ENCODE measurements at places on chromosomes 4 and X.

- no peak for DNase-seq
Observed at GRCh38 chr4:162871990-162872389, 294.7 kb downstream of the NAF1 start.

DNA sequence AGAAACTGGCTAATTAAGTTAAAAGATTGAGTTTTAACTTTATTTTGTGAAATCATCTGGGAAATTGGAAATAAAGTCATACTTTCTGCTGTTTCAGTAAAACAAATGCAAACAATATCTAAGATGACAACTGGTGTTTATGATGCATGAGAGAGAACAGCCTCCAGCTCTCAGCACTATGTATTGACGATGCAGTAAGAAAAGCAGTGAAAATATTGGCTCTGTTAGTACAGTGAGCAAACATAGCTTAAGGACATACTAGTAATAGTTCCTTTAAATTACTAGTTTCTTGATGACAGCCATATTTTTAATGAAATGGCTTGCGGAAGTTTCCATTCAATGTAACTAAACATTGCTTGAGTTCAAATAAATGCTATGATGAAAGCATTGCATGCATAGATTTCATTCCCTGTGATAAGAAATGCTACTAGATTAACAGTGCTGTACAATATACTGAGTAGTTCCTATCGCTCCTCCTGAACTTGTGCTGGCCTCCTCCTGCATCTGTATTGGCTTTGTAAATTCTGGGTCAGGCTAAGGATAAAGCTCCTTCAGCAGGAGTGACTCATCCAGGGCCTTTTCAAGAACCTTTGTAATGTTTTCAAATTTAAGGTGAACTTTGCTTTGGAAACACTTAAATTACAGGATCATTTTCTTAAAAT lies 11.6 kb downstream of the ARHGAP24 start:
- no peak for DNase-seq

DNA sequence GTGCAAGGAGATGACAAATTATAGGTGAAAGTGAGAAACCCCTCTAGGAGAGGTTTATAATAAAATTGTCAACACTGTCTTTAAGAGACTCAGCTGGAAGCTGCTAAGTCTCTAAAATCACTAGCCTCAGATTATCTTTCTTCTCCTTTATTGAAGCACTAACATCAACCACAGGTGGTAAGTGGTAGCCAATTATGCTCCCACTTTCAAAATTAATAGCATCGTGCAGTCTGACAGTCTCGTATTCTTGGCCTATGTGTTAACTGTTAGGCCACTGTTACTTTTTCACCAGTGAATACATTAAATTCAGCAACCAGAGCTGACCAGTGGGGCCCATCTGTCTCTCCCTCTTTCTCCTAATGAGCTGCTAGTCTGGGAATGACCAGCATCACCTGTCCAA lies 674.1 kb downstream of the RAPGEF2 start:
- no peak for DNase-seq

- DNase-seq: no peak
Observed at GRCh38 chrX:12789976-12790375, 1.2 kb upstream of the PRPS2 start.

- DNase-seq: no peak
Observed at GRCh38 chrX:119194621-119195020, 41.5 kb upstream of the PGRMC1 start.

DNA sequence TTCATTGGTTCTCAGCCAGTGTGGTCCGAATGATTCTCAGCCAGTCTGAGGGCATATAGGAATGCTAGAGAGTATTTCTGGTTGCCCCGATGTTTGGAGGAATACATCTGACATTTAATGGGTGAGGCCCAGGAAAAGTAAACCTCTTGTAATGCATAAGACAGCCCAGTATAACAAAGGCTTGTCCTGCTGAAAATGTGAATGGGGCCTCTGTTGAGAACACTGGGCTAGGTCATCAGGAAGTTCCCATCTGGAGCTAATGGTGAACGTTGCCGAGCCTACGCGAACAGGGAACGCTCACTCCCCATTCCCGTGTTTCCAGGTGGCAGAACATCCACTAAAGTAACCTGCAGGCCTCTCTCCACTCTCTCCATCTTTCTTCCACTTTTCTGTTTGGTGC lies 132.0 kb upstream of the CLNK start:
- no peak for DNase-seq

DNA sequence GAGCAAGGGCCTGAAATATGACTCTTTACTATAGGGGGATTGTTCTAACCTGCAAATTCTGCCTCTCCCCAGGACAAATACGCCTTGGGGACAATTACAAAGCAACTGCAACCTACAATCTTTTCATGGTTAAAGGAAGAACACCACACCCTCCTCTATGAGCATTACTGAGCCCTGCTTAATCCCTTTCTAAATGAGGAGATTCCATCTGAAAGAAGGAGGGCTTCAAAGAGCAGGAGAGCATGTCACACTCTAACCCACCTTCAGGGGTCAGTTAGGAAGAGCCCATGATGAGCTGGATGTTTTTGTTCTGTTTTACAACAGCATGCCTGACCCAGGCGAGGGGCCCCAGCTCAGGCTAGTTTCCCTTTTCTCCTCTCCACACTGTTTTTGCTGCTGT lies 134.0 kb upstream of the ANXA3 start:
- no peak for DNase-seq

GRCh38 chr4:2434420-2434819 lies 15.7 kb downstream of the CFAP99 start:
- no peak for DNase-seq

GRCh38 chr4:1049591-1049905 lies 38.1 kb downstream of the FGFRL1 start:
- DNase-seq: no peak

- DNase-seq: no peak
Observed at GRCh38 chrX:12989461-12989860, 14.6 kb downstream of the TMSB4X start.

DNA sequence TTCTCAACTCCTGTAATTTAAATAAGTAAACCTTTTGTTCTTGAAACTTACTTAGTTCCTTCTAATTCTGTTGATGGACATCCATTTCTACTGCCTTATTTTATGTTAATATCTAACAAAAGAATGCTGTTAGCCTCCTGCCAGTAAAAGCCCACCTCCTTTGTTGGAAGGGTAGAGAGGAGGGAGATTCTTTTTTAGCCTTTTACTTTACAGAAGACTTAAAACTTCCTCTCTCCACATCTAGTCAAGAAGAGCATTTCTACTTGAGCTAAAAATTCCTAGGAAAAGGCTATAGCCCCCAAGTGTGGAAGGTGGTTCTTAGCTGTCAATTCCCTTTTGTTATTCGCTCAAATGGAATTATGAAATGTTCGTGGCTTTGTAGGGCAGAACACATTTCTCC lies 118.7 kb downstream of the ZIC3 start:
- DNase-seq: no peak

- no peak for DNase-seq
Observed at GRCh38 chr4:112894951-112895350, 154.5 kb upstream of the ANK2 start.

DNA sequence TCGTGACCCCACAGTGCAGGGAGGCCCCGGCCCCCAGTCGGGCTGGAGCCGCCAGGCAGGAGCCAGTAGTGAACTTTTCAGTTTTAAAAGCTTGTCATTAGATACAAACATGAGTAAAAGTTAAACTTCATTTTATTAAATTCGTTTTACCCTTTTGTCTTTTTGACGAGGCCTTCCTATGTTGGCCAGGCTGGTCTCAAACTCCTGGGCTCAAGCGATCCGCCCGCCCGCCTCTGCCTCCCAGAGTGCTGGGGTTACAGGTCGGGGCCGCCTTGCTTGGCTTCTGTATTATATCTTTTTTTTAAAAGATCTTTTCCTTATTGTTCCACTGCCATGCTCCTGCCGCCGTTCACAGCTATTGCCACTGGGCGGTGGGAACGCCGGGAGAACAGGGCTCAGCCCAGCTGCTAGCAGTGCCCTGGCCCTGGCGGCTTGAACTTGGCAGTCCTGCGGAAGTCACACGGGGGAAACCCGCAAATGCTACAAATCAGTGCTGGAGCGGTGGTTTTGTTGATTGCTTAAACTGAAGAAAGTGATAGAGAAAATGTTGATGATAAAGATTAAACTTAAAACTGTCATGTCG lies 968 bp upstream of the NELFA start:
- peak; percentile 48 for DNase-seq

- no peak for DNase-seq
Observed at GRCh38 chrX:72114306-72114705, 17.4 kb downstream of the RTL5 start.

- DNase-seq: no peak
Observed at GRCh38 chrX:69299285-69299684, 134.0 kb upstream of the PJA1 start.

DNA sequence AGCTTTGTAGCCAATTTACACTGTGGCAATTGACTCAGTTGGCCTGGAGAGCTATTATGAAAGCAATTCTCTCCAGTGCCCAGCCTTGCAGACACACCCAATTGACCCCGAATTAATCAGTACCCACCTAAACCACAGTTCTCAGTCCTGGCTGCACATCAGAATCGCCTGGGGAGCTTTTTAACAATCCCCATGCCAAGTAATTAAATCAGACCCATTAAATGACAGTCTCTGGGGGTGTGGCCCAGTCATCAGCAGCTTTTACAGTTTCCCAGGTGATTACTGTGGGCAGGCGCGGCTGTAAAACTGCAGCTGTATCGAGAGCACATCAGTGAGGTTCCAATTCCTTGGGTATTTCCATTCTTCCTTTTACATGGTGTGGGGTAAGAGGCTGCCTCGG lies 460.9 kb upstream of the FAT1 start:
- no peak for DNase-seq

DNA sequence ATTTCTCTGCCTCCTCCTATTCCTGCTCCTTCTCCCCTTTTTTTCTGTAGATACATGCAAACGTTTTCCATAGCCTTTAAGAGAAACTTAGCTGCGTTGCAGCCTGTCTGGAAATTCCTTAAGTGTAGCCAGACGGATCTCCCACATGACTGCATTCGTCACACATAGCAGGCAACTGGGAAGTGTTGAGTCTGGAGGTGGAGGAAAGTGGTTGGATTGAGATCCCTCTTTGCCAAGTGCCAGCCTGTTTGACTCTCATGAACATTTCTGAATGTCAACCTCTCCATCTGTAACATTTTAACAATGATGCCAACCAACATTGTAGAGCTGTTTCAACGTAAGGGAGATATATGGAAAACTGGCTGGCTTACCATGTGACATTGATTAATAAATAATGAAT lies 45.1 kb upstream of the FAM9A start:
- no peak for DNase-seq

DNA sequence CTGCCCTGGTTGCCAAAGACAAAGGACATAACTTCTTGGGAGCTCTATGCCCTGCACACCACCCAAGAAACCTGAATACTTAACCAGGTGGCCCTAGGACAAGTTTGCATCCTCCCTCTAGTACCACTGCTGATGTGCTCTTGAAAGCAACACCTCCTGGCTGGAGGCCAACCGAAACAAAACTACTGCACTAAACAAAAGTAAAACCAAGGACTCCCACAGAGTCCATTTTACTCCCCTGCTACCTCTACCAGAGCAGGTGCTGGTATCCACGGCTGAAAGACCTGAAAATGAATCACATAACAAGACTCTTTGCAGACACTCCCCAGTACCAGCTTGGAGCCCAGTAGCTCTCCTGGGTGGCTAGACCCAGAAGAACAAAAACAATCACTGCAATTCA lies 941.8 kb downstream of the RAPGEF2 start:
- DNase-seq: no peak

DNA sequence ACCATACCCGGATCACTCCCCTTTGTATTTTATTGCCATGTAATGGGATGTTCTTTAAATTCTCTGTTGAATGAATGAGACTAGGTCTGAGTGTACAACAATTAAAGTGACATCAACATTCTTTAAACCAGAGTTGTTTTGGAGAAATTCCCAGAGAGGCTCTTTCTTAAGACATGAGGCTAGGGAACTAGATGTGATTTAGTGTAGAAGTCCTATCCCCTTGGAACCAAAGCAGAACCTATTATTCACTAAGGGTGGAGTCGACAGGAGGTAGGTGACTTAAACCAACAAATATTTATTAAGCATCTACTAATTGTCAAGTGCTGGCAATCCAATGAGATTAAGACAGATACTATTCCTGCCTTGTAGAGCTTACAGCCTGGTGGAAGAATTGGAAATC lies 1.7 kb downstream of the EIF1AX start:
- no peak for DNase-seq

DNA sequence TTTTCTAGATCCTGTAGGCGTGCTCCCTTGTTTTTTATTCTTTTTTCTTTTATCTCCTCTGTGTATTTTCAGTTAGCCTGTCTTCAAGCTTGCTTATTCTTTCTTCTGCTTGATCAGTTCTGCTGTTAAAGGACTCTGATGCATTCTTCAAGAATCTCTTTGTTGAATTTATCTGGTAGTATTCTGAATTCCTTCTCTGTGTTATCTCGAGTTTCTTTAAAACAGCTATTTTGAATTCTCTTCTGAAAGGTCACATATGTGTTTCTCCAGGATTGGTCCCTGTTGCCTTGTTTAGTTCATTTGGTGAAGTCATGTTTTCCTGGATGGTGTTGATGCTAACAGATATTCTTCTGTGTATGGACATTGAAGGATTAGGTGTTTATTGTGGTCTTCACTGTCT lies 15.3 kb downstream of the RAB33B start:
- no peak for DNase-seq

GRCh38 chr4:19577097-19577496 lies 674.6 kb upstream of the SLIT2 start:
- no peak for DNase-seq

GRCh38 chr4:6333301-6334202 lies 63.9 kb downstream of the WFS1 start:
- DNase-seq: no peak

DNA sequence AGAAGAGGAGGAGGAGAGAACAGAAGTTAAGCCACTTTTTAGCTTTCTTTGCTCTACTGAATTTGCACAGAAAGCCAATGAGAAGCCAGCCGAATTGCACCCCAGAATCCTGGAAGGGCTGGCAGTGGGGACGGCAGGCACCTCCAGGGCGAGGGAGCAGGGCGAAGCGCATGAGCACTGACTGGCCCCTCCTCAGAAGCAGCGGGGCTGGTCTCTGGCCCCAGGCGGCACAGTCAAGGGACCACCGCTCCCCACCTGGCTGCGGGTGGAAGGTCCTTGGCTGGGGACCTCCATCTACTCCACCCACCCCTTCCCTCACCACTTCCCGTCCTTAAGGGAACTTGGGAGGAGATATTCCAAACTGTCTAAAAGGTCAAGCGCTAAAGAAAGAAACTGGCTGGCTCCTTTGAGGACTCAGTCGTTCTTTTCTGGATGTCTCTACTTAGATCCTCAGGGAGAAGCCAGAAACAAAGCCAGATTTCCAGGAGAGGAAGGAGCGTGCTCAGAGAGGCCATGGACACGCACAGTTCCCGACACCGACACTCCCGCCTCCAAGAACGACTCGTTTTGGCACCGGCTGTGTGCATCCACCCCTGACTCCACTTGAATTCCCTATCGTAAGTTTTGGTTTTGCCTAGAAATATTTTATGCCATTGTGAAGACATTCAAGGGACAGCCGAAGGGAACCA lies 59.5 kb upstream of the CRMP1 start:
- DNase-seq: no peak

Data from CD4-positive, alpha-beta T cell treated with Interleukin-6 at 100 ng/mL for 8 hours (primary cell).